ENCODE measurements at places on chromosomes 1 and 21. TPM values are rescaled to one million over a fixed set of nuclear protein-coding genes. Genes with fewer than 3 reads are reported as not detected.

Gene ZMYND12
- total RNA-seq, result 0.36 TPM

DNA sequence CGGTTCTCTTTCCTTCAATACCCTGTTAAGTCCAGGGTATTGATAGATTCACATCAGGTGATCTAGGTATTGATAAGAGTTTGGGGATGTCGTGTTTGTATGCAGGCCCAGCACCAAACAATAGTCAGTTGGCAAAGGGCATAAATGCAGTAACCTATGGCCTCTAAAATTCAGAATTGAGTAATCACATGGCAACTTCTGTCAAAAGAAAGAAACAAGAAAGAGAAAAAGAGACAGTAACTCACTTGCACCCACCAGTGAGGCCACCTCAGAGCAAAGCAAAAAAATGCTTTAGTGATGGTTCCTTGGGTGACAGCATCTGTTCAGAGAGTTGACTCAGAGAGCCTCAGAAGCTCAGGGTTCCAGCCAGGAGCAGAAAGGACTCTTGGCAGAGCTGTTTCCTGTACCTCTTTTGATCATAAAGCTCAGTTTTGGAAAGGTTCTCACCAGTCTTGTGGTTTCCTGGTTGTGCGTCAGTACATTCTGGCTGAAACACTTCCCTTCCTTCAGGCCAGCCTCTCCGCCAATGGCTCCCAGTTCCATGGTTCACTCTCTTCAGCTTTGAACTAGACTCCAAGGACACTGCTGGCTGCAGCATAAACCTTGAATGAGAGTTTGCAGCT is 70.1 kb upstream of the GORAB start:
- no peak for DNase-seq

- DNase-seq, result peak; percentile 9
Measured at GRCh38 chr1:224700918-224701531, 84.9 kb downstream of the CNIH3 start.

- peak; percentile 77 for DNase-seq
Measured at GRCh38 chr1:119347858-119348257, 20.7 kb upstream of the HAO2 start.

Gene GOLPH3L
- total RNA-seq, result 18.3 TPM

DNA sequence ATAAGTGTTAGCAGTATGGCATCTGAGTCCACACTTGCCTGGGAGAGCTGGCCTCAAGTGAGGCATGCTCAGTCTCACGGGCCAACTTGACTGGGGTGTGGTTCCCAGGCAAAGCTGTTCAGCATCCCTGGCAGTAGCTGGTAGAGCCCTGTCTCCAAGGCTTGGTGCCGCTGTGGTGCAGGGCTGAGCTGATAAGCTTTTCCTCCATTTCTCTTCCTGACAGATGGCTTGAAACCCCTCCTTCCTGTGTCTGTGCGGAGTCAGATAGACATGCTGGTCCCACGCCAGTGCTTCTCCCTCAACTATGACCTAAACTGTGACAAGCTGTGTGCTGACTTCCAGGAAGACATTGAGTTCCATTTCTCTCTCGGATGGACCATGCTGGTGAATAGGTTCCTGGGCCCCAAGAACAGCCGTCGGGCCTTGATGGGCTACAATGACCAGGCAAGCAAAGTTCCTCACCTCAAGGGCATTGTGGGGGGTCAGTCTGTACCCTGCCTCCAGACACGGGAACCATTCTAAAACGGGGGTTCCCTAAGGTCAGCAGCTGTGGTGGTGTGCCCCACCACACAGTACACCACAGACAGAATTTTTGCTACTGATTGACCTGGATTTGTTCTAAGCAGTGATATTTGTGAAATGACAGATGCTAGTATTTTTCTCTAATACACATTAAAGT is 13.7 kb upstream of the MIIP start:
- no peak for DNase-seq

Gene HES3
- total RNA-seq, result not detected

Measured in GM12878 (cell line).